ENCODE measurements at places on chromosomes 7 and 10.

DNA sequence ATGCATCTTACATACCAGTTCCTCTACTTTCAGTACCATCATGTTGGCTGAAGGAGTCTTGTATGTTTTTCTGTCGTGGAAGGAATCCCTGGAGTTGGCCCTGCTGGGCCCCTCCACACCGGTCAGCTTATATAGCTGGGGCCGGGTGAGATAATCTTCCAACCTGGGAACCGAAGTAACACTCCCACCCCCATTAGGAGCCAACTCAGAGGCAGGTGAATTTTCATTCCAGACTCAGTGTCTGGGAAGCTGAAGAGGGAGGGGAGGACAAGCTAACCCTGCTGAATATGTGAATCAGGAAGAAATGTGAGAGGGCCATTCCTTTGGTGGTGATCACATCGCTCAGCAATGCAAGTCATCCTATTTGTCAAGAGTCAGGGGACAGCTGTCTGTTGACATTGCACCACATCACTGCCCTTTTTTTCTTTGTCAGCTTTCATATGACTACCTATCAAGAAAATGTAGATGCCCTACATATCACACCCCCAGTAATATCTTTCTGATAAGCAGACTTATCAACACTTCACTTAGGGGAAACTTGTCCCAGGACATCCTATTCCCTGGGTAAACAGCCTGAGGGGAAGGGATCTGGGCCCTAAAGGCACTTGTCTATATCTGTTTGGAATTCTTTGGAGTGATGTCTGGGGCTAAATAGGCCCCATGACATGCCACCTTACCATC lies at the start of gene ANKRD1:
Gene ANKRD1 (minus strand): TSS at position 102 of the 681 bp plus-strand sequence. CDS start 60 bp downstream, at position 42.
- no peak for DNase-seq

- DNase-seq, result no peak
Measured at GRCh38 chr10:122249991-122250750, 20.9 kb upstream of the BTBD16 start.

DNA sequence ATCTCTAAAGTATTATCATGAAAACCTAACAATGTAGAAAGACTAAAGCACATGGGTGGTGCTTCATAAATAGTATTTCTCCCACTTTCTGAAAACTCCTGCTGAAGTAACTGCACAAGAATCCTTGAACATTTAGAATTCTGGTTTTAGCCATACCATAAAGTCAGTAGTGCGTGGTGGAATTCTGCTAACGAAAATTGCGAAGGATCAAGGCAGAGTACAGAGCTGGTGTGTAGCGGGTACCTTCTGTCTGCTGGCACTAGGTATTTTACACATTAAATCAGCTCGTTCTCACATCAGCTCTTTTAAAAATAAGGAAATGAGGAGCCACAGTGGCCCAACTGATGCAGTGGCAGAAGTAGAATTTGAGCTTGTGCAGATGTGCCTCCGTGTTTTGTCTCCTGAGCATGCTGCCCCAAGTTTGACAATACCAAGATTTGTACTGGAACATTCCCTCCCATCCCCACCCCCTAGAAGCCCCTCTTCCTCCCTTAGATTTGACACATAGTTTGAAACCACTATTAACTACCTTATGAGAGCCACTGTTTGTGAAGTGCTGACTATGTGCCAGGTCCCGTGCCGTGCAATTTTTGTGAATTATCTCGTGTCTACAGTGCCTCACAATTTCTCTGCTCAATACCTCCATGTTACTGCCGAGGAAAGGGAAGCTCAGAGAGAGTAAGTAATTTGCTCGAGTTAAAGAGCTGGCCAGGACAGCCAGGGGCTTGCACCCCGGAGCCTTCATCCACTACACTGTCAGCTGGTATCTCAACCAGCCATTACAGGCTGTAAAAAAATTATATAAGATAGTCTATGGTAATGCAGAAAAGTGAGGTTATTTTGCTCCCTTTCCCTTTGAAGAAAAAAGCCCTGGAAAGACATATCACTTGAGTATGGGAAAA lies 66.9 kb downstream of the EGFR start:
- DNase-seq, result no peak

- DNase-seq, result no peak
Measured at GRCh38 chr10:107264742-107265141, 100.2 kb upstream of the SORCS1 start.

- DNase-seq, result no peak
Measured at GRCh38 chr10:10967581-10968256, 50.0 kb upstream of the CELF2 start.

GRCh38 chr7:35253460-35253709 lies 515 bp downstream of the TBX20 start:
- DNase-seq, result no peak

- no peak for DNase-seq
Measured at GRCh38 chr7:28178599-28178998, 2.0 kb downstream of the JAZF1 start.

DNA sequence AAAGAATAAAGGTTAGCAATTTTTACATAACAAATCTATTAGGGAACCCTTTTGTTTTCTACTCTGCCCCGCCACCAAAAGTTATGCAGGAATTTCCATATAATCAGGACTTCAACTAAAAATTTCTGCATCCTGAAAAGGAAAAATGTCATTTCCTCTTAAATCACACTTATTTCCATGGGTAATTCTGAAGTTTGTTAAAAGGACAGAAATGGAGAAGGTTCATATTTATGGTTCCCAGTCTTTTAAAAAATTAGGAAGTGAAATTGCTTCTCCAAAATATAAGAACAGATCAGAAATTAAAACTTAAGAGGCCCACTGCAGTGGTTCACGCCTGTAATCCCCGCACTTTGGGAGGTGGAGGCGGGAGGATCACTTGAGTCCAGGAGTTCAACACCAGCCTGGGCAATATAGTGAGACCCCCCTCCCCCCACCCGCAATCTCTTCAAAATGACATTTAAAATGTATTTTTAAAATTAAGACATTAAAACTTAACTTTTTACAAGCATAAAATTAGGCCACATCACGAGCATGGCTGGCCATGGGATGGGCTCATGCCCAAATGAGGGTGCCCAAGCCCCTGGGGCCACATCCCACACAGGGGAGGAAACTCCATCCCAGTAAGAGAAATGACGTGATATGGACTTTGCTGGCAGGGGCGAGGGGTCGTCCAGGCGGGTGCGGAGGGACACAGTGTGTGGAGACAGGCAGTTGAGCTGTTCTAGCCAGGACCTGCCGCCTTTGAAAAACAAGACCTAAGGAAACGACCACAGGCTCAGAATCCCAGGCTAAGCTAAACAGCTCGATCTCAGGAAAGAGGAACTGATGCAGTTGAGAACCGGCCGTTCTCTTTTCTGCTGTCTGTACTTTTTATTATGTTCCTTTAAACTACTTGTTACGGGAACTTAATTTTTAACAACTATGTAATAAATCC lies 51.3 kb upstream of the NFE2L3 start:
- no peak for DNase-seq

DNA sequence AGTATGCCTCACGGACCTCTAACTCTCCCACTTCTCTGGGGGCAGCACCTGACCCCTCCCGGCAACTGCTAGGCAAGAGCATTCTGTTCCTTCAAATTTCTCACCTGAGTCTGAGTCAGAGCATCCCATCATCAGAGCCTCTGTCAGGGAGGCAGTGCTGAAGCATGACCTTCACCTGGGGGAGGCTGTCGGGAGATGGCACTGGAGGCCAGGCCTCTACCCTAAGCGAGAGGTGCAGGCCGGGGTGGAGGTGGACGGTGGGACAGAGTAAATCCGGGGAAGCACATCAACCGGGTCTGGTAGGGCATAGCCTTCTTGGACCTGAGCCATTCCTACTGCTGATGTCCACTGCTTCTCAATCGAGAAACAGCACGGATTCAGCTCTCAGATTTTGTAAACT lies 90.4 kb downstream of the SPAG6 start:
- no peak for DNase-seq

GRCh38 chr7:23205577-23205908 lies 23.7 kb downstream of the NUP42 start:
- DNase-seq, result no peak

DNA sequence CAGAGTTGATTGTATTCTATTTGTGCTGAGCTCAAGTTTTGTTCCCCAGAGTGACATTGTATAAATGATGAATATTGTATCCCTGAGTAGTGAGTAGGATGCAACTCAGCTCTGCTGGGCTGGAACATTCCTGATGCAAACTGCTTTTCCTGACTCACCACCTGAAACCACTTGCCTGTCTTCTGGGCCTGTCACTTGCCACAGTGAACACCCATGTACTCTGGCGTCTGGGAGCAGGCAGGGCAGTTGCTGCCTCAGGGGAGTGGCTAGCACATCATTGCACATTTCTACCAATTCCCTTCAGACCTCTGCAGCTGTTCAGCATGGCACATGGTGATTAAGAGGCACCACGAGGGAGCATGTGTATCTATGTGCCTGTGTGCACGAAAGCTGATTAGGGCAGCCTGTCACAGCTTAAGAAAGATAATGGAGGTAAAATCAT lies 157.3 kb downstream of the SND1 start:
- no peak for DNase-seq

DNA sequence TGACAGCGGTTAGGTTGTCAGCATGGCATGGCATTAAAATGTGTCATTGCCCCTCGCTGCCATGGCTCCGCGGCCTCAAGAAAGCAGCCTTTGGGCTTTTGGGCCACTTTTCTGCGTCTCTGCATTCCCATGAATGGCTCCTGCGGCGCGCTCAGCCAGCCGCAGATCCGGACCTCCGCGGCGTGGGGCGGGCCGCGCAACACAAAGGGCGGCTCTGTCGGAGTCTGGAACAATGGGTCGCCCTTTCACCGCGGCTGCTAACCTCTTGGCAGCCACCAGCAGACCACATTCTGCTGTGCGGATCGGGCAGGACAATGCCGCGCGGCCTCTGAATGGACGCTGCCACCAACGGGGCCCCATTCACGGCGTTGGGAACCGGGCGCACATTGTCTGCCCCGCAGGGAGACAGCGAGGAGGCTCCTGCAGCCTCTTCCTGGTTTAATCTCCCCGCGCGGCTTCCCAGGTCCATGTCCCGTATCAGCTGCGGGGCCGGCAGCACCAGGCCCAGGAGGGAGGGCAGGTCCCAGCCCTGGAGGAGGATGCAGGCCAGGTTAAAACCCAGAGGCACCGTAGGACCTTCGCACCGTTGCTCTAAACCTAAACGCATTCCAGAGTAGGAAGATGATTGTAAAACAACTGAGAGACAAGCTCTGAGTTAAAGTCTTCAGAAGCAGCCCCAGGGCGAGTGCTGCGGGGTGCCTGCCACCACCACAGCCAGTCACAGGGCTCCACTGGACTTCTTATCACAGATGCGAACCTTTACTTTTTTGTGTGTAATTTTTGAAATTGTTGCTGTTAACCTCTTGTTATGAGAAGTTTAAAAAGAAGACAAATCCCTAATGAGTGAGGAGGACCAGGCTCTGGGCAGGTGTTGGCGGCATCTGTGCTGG lies 71.6 kb downstream of the NKX6-2 start:
- no peak for DNase-seq

DNA sequence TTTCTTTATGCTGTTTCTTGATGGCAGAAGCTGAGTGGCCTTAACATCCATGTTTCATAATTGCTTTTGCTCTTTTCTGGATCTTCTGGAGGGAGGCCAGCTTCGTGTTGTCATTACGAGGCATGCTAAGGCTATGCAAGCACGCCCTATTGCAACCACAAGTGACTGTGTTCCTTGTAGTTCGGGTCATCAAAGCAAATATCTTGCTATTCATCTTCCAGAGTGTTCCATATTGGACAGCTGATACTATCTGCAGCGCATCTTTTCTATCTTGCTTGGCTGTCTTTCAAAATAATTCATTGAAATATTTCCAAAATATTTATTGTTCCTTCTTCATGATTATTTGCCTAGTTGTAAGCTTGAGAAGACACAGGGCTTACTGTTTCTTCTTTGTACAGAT lies 5.0 kb downstream of the EPHB6 start:
- no peak for DNase-seq

- no peak for DNase-seq
Measured at GRCh38 chr7:4791738-4792536, 16.5 kb downstream of the AP5Z1 start.

DNA sequence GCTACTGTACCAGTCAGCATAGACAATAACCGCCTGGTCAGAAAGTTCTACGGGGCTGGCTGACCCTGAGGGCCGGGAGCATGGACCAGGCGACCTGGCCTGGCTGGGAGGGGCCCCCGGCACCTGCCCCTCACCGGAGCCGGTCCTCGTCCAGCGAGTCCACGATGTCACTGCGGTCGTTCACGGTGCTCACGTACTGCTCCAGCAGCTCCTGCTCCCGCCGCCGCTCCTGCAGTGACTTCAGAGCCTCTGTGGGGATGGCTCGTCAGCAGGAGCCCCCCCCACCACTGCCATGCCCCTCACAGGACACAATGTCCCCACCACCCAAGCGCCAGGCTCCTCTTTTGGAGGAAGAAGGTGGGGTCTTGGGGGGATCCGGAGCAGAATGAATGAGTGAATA lies 22.7 kb downstream of the MICALL2 start:
- DNase-seq, result no peak

DNA sequence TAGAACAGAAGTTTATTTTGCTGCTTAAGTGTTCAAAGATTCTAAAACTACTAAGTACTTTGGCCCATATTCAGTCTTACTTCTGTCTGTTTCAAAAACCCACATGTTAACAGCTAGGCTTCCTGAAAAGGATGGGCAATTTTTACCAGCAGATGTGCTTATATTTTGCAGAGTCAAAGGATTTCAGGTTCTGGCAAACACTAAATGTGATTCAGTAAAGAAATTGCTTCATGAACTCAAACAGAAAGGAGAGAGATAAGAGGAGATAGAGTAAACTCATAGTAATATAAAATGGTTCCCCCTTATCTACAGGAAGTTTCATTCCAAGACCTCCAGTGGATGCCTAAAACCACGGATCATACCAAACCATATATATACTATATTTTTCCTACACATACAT lies 248.5 kb downstream of the AGMO start:
- DNase-seq, result no peak

DNA sequence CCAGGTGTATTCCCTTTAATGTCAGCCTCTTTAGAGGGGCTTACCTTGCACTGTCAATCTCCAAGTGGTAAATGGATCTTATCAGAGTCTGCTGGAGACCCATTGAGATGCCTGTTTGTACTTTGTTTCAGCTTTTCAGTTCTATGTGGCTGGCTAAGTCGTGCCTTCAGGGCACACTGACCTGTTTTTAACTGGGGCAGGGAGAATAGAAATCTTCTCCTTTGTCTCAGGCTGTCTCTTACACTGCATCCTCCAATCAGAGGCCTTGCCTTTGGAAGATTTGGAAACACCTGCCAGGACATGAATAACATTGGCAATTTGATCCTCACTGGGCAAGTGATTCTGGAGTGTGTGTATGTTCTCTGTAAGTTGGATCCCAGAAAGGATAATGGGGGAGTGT lies 65.0 kb downstream of the POU6F2 start:
- peak; percentile 22 for DNase-seq
